ENCODE measurements at places on chromosomes 7 and 10.

DNA sequence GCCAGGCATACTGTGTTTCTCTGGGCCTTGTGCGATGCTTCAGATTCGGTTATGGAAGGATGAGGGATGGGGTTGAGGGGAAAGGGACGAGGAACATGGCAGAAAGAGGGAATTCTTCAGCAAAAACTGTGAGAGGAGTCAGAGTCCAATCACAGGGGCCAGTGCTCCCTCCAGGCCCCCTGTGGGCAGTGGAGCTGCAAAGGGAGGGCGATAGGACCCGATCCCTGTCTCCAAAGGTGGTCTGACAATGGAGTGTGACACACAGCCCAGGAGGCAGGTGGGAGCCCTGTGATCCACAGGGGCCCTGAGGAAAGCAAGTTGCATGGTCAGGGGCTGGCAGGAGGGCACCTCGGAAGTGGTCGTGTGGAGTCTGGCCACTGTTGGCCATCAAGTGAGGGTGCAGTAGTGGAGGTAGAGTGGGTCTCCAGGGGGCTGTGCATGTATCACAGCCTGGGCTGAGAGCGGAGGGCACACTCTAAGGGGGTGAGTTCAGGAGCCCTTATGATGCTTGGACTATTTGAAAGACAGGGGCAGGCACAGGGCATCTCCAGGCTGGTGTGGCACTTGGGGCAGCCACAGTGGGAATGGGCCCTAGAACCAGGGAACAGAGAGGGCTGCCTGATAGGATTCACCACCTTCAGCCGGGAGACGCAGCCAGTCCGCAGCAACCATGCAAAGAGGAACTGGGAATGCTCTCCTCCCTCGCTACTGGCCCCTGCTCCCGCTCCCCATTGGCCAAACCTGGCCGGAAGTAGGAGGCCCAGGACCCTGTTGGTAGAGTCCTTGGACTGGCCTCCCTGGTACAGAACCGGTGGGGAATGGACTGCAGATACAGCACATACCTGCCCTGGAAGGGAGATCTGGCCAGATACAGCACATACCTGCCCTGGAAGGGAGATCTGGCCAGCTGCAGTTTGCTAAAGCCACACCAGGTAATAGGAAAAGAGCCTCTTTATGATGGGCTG, 115.9 kb downstream of the ADCY1 start:
- no peak for DNase-seq

GRCh38 chr7:74093671-74094223, 10.1 kb downstream of the LIMK1 start:
- no peak for DNase-seq

DNA sequence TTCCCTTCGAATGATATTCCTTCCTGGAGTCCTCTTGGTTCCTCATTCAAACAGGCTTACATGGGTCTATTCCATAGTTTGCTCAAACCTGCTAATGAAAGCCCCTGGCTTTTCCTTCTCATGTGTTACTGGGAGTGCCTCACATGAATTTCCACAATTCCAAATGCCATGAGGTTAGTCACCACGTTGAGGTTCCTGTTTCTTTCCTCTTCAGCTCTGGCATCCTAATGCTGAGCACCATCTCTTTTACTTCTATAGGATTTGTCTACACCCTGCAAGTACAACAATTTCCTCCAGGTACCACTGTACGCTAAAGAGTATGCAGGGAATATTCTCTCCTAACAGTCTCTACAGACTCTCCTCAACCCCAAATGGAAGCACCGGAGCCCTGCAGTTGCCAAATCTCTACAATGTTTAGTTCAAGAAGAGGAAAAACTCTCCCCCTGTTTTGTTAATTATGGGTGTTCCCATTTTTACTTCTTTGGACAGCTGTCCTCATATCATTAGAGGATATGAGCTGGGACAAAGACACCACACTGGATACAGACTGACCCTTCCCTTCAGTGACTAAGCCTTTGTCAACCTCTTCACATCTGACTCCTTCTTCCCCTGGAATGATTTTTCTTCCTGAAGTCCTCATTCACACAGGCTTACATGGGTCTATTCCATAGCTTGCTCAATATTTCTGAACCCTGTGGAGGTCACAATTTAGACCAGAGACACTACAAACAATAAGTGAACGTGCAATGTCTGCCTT, 145.8 kb upstream of the BET1 start:
- no peak for DNase-seq

GRCh38 chr7:148888300-148888699, 4.2 kb upstream of the EZH2 start:
- DNase-seq = no peak

- no peak for DNase-seq
Observed at GRCh38 chr7:35405461-35405860, 151.6 kb upstream of the TBX20 start.

DNA sequence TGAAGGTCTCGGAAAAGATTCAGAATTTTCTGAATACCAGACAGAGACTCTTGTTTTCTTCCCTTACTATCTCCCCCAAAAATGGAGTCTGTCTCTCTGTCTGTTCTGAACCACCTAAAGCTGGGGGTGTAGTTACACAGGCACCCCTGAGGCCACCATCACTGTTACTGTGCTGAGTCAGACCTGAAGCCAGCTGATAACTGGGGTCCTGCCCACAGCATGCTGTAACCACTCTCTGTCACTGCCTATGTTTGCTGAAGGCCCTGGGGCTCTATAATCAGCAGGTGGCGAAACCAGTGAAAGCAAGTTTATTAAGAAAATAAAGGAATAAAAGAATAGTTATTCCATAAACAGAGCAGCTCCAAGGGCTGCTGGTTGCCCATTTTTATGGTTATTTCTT, 575.2 kb upstream of the POT1 start:
- DNase-seq = no peak

DNA sequence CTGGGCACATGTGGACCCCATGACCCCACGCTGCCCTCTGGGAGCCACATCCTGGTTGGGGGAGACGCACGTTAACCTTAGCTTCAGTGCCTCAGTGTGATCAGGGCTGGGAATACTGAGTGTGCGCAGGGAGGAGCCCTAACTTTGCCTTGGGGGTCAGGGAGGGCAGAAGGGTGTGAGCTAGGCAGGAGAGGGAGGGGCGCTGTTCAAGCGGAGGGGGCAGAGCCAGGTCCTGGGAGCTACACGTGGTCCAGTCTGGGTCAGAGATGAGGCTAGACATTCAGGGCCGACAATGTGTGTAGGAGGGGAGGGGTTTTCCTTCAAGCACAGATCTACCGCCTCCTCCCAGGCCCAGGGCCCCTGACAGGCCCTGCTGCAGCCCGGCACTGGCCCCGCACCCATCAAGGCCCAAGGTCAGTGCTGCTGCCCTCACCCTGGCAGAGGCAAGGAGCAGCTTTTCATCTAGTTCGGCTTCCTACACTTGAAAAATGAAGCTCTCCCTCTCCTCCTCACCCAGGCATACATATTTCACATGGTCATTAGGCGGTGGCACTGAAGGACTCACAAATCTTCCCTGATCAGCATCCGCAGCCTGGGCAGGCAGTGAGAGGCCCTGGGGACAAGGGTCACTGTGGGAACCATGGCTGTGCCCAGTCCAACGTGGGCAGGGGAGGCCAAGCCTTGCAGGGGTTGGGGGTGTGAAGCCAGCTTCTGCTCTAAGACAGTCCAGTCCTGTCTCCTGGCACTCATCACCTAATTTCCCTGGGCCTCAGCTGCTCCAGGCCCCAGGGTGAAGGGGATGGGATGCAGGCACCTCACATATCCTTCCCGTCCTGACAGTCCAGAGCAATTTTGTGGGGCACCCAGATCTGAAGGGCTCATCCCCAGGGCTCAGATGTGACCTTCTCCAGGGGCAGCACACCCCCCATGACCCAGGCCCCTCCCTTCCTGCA, 47.3 kb downstream of the C10orf105 start:
- DNase-seq = no peak

DNA sequence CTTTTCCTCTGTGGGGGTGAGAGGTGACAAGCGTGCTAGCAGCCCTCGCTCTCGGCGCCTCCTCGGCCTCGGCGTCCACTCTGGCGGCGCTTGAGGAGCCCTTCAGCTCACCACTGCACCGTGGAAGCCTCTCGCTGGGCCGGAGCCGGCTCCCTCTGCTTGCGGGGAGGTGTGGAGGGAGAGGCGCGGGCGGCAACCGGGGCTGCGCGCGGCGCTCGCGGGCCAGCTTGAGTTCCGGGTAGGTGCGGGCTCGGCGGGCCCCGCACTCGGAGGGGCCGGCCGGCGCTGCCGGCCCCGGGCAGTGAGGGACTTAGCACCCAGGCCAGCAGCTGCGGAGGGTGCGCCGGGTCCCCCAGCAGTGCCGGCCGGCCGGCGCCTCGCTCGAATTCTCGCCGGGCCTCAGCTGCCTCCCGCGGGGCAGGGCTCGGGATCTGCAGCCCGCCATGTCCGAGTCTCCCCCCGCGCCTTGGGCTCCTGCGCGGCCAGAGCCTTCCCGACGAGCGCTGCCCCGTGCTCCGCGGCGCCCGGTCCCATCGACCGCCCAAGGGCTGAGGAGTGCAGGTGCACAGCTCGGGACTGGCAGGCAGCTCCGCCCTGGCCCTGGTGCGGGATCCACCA, 352.8 kb upstream of the PODXL start:
- DNase-seq = no peak

- DNase-seq = no peak
Observed at GRCh38 chr7:69476416-69476815, 121.9 kb upstream of the AUTS2 start.

GRCh38 chr10:14330388-14331061, at the start of gene FRMD4A:
TSS of gene FRMD4A (minus strand) at chr10:14330924.
- no peak for DNase-seq

GRCh38 chr7:3028071-3028757, 15.5 kb downstream of the CARD11 start:
- peak; percentile 21 for DNase-seq

- DNase-seq = no peak
Observed at GRCh38 chr10:12531305-12532220, 182.2 kb downstream of the CAMK1D start.

DNA sequence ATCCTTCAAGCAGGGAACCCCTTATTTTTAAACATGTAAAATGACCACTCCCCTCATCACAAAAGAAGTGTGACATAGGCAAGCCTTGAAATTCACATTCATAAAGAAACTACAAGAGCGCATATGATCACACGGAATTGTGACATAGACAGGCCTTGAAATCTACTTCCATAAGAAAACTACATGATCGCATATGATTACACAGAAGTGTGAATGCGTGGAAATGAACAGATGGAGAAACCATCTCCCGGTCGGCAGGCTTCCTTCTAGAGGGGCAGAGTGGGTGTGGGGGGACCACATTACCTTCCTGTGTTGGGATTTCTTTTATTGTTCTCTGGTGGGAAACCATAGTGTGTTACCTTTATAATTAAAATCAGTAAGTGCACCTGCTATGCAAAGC, 285.1 kb upstream of the ADARB2 start:
- DNase-seq = no peak

GRCh38 chr7:152330827-152331226, 105.0 kb downstream of the KMT2C start:
- peak; percentile 23 for DNase-seq

DNA sequence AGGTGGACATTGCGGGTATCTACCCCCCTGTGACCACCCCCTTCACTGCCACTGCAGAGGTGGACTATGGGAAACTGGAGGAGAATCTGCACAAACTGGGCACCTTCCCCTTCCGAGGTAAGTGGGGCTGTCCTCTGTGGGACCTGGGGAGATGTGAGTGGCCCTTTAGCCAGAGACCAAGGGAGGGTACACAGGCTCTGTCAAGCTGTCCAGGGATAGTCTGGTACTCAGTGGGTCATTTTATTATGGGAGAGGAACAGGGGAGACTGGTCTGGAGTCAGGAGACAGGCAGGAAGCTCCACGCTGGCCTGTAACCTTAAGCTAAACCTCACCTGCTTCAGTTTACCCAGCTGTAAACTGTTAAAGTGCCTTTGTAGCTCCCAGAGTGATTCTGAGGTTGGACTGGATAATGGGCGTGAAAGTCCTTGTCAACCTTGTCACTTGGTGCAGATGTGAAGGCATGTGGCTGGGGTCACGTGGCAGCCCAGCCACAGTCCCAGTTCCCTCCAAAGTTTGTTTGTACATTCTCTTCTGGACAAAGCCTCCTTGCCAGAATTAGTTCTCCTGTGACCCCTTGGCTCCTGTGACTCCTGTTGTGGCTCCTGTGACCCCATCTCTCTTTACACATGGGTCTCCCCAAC, 729 bp downstream of the HOGA1 start:
- DNase-seq = no peak

DNA sequence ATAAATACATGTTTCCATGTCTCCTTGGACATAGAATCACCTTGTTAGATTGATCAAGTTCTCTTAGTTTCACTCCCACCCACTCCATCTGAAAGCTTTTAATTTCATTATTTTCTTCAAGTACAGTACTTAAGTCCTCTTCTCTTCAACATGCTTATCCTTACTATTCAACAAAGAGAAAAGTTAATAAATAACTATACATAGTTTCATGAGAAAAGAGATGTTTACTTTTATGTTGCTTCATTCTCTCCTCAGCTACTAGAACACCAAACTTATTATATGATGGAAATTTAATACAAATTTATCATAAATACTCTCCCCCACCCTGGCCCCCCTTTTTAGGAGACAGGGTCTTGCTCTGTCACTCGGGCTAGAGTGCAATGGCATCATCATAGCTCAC, 33.5 kb downstream of the ASZ1 start:
- DNase-seq = no peak

GRCh38 chr10:18906636-18907035, 142.0 kb upstream of the MALRD1 start:
- peak; percentile 35 for DNase-seq

DNA sequence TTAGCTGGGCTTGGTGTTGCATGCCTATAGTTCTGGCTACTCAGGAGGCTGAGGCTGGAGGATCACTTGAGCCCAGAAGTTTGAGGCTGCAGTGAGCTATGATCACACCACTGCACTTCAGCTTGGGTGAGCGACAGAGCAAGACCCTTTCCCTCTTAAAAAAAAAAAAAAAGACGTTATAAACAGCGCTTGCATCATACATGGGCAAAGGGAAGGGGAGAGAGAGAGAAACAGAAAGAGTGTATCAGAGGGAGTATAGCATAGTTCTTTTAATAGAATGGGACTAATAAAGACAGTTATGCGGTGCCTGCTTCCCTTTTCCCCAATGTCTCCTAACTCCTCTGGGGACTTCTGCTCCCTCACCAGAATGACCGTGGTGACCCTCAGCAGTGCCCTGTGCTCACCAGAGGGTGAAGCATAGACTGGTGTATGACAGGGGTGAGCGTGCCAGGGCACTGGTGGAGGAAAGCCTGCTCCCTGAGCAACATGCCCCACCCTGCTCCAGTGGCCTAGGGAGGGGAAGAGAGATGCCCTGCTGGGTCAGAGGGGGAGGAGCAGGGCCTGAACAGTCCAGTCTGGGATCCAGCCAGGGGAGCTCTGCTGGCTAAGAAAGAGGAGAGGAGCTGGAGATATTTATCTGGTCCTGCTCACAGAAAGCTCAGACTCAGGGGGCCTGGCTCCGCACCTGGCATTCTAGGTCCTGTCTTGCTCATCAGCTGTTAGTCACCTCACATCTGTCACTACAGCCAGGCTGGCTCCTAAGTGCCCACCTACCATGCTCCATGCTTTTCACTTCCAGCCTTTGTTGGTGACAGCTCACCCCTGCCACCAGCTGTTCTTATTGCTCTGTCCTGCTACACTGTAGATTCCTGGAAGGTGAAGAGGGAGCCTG, 2.2 kb downstream of the PDZD7 start:
- no peak for DNase-seq

All from fibroblast of the aortic adventitia (primary cell).